ENCODE measurements at places on chromosomes 4 and X.

DNA sequence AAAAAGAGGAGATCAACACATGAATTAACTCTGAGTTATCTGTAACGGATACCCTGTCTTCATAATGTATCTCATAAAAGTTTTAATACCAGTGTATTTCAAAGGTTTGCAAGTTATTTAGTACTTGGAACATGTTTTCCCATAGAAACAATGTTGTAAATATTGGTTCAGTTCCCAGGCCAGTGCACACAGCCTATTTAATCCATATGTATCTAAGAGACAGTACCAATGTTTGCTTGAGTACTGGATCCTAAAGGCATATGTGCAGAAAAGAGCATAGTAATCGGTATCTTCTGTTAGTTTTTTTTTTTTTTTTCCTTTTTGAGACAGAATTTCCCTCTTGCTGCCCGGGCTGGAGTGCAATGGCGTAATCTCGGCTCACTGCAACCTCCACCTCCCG lies 46.1 kb downstream of the SLIT2 start:
- no peak for DNase-seq

DNA sequence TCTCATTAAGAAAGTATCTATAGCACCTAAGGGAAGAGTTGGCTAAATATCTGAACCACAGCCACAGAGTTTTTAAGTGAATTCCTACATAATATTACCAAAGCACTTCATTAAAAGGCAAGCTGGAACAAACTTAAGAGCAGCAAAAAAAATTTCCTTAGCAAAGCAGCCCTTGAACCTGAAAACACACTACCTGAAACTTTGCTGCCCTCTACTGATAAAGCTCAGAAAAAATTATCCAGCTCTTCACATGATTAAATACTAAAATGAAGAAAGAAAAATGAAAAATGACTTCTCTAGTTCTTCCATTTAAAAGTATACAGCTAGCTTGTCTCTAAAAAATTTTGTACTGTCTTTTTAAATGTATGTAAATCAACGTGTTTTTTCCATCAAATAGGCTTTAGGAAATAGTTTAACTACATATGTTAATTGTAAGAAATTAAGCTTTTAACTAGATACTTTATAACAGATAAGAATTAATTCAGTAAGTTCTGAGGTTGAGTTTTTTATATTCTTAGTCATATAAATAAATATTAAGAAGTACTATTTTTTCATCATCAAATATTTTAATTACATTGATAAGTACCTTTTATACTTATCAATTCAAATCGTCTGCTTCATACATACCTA lies 156.1 kb downstream of the STPG2 start:
- DNase-seq: no peak

DNA sequence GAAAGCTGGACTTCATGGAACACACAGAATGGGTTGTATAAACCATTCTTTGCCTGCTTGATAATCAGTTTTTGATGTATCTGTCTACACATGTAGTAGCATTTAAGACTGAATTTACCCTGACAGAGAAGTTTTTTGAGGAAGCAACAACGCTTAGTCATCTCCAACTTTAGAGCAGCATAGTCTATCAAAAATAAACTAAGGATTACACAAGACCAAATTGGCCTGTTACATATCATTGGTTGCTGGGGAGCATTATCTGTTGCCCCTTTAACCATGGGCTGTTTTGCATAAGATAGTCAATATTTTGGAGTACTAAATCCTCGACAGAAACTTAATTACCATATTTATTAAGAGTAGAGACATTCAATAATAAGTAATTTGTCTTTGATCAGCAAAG lies 347.4 kb downstream of the FAM47B start:
- DNase-seq: no peak

DNA sequence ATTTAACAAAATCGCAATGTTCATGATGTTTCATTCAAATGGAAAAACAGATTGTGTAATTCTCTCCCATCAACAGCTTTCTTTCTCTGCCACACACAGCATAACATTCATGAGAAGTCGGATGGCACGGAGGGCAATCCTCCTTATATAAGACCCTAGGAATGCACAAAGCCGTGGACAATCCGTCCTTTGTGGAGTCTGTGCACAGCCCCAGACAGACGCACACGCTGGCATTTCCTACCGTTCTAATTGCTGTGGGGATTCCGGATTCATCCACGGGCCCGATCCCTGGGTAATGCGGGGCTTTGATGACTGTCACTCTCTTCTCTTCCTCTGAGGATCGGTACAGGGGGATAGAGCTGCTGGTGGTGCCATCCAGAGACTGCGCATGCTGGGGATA lies 121.9 kb upstream of the PDLIM3 start:
- no peak for DNase-seq

GRCh38 chr4:102423375-102423774 lies 77.8 kb upstream of the NFKB1 start:
- DNase-seq: no peak

DNA sequence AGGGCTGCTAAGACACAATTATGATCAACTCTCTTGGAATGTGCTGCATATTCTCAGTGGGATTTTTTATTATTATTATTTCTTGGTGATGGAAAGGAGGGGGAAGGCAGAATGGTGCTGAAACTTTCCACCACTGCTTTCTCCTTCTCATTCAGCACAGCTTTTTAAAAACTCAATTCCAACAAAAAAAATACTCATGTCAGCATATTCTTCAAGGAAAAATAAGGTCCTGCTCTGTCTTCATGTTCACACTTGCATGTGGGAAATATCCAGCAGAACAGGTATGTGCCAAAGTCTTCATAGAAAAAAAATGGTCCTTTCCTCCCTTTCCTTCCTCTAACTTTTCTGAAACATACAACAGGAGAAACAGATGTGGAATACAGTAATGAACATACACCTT lies 144.0 kb upstream of the ADAMTS3 start:
- DNase-seq: no peak

GRCh38 chr4:127503111-127503510 lies 129.6 kb upstream of the INTU start:
- DNase-seq: no peak

DNA sequence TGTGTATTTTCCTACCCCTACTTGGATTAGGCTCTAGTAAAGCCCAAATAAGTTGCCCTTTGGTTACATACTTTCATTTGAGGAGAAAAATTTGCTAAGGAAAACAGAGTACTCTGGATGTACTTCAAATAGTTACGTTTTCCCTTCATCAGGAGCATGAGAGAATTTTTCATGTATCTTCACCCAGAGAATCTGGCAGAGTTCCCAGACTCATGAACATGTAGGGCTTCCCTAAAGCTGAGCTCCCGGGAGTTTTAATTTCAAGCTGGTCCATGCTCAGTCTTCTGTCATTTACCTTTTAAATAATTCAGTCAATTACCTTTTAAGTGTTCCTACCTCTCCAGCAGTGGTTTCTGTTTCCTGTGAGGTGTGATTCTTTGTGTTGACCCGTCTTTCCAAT lies 367.5 kb upstream of the GRID2 start:
- DNase-seq: no peak

DNA sequence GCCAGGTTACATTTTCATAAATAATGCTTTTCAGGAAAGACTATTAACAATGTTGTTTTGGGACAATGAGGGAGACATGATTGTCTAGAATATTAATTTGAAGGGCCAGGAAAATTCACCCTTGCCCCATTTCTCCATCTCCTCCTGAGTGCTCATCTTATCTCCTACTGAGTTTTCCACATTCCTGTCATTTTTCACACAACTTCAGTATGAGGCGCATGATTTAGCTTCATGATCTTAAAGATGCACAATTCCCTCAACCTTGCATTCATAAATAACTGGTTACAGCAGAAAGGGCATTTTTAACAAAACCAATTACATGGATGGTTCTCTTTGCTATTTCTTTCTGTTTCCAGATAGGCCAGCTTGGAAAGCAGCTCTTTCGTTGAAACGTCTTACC lies 1699.2 kb upstream of the IGFBP7 start:
- DNase-seq: no peak

DNA sequence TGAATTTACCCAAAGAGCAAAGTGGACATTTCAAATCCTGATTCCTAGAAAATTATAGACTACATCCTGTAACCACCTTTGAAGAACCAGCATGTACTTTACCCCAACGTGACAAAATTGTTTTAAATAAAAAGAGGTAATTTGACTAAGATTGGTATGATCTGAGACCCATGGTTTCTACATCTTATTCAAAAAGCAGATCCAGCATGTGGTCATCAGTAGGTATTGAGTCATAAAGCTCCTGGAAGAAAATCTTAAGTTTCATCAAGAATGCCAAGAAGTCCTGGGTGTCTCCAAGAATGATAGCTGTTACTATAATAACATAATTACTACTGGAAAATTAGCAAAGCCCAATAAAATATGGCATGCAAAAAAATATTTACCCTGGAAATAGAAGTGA lies 61.8 kb downstream of the NFKB1 start:
- no peak for DNase-seq

DNA sequence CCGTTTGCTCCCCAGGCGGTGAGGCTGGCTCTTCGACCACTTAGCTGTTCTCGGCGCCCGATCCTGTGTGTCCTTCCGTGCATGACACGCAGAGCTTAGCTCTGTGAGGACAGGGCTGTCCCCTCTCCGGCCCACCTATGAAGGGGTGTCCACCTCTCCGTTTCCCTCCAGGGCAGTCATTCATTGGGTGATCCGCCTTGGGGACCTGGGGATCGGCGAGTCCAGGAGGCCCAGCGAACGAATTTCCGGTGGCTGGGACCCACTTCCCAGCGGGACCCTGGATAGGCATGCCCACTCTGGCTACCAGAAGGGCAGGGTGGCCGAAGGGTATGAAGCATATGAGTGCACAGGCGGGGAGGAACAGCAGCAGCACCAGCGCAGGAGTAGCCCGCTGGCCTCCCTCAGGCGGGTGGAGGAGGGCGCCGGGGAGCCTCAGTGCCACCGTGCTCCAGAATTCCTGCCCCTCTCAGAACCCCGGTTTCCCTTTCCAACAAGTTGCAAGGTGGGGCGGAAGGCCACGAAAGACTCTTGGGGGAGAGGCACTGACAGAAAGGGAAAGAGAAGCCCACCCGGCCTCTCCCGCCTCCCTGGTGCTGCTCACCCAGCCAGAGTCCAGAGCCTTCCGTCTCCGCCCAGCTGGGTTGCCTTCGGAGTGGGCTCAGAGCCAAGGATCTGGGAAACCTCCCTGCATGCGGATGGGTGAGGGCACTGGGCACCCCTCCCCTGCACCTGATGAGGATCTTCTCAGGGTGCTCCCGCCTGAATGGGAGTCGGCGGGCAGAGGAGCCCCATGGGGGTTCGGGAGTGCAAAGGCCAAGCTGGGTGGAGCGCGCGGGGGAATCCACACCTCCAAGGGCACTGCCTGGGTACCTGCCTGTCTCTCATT lies 8.6 kb downstream of the HMX1 start:
- DNase-seq: no peak

- DNase-seq: no peak
Measured at GRCh38 chr4:71377561-71377960, 38.7 kb downstream of the SLC4A4 start.

GRCh38 chr4:2866160-2866861 lies 22.7 kb downstream of the ADD1 start:
- DNase-seq: no peak

DNA sequence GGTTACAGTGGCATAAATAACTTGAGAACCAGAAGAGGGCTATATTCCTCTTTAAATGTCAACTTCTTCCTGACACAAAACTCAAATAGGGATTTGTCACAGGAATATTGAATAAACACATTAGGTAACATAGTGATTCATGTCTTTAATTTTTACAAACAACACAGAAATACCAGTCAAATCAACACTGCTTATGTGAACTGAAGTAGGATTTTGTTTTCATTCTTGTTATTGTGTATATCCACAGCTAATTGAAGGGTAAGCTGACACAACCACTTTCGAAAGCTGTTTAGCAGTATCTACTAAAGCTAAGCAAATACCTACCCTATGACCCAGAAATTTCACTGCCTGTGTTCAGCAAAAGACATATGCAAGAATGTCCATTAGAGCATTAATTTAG lies 120.4 kb upstream of the EOLA2 start:
- no peak for DNase-seq

DNA sequence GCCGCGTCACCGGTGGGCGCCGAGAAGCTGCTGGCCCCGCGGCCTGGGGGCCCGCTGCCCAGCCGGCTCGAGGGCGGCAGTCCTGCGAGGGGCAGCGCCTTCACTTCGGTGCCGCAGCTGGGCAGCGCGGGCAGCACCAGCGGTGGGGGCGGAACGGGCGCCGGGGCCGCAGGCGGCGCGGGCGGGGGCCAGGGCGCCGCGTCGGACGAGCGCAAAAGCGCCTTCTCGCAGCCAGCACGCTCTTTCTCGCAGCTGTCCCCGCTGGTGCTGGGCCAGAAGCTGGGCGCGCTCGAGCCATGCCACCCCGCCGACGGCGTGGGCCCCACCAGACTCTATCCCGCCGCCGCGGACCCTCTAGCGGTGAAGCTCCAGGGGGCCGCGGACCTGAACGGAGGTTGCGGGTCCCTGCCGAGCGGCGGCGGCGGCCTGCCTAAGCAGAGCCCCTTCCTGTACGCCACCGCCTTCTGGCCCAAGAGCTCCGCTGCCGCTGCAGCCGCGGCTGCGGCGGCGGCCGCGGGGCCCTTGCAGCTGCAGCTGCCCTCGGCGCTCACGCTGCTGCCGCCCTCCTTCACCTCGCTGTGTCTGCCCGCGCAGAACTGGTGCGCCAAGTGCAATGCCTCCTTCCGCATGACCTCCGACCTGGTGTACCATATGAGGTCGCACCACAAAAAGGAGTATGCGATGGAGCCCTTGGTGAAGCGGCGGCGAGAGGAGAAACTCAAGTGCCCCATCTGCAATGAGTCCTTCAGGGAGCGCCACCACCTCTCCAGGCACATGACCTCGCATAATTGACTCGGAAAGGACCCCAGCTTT lies 5.6 kb downstream of the PRDM8 start:
- DNase-seq: peak; percentile 60

DNA sequence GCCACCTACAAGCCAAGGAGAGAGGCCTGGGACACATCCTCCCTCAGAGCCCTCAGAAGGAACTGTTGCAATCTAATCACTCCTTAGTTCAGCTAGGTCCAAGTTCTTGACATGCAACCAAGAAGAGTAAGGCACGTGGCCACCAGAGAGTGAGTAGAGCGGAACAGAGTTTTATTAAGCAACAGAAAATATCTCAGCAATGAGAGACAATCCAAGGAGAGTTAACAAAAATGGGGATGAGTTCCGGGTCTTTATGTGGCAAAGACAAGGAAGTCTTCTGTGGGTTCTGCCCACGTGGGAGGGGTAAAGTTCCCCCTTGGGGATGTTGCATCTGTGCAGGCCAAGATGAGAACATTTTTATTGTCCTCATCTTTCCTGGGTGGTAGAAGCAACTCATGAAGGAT lies 38.5 kb upstream of the PROM1 start:
- DNase-seq: no peak

- DNase-seq: no peak
Measured at GRCh38 chr4:8939840-8940742, 68.5 kb upstream of the HMX1 start.

DNA sequence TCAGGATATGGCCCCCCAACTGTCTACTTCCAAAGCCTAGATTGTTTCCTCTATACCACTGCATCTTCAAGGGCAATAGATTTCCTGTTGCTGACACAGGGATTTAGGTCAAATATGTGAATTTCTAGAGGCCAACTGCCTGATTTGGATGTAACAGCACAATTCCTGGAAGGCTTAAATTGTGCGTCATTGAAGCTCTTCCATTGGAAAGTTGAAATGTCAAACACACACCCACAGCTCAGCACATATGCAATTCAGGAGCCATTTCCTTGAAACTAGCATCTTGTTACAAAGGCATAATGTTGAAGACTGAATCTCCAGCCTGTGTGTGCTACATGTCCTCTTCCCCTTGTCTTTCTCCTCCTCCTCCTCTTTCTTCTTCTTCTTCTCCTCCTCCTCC lies 158.6 kb downstream of the STK32B start:
- DNase-seq: no peak
